Gastrocnemius medialis (tissue), 4 donors: ENCODE measurements at places on chromosomes 2 and 18.

GRCh38 chr2:95121093-95121406, 558 bp downstream of the MRPS5 start:
- no peak for DNase-seq

DNA sequence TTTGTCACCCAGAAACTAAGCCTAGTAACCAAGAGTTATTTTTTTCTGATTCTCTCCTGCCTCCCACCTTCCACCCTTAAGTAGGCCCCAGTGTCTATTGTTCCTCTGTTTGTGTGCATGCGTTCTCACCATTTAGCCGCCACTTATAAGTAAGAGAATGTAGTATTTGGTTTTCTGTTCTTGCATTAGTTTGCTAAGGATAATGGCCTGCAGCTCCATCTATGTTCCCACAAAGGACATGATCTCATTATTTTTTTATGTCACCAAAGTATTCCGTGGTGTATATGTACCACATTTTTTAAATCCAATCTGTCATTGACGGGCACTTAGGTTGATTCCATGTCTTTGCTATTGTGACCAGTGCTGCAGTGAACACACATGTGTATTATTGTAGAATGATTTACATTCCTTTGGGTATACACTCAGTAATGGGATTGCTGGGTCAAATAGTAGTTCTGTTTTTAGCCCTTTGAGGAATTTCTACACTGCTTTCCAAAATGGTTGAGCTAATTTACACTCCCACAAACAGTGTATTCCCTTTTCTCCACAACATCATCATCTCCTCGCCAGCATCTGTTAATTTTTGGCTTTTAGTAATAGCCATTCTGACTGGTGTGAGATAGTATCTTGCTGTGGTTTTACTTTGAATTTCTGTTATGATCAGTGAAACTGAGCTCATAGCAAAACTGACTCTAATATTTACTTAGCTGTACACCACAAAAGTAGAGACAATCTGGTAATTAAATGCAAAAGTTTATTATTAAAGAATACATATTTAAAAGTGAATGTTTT, 660.1 kb upstream of the SLC8A1 start:
- DNase-seq: no peak

GRCh38 chr2:46230115-46230571, 67.1 kb upstream of the EPAS1 start:
- DNase-seq: peak; percentile 53

GRCh38 chr2:23426263-23426905, 41.4 kb downstream of the KLHL29 start:
- DNase-seq: peak; percentile 96

DNA sequence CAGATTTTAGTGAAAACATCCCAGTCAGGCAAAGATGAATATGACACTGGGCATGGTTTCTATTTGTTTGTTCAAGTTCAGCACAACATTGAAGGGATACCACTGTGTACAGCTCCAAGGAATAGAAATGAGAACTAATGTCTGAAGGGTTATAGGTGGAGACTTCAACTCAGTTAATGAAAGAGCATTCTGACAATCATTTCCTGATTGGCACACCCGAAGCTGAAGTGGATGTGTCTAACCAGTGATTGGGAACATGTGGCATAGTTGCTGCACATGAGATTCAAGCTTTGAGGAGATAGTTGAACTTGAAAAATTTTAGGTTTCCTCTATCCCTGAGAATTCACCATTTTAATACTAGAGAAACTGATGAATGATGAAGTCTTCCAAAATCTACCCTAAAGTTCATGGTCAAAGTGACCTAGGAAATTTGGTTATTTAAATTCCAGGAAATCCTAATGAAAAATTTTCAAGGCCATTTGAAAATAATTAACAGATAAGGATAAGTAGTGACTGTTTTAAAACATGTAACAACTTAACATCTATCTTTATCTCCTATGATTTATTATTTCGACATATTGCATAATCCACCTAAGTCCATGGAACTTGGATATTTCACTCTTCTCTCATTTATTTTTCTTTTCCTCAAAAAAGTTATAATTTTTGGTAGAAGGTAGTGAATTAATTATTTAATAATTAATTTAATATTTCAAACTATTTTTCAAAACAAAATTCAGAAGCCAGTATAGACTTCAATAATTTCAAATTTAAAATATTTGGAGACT, 38.0 kb downstream of the SLC9A4 start:
- no peak for DNase-seq
